ENCODE measurements at places on chromosomes 5 and 9. TPM values are rescaled to one million over a fixed set of nuclear protein-coding genes. Genes with fewer than 3 reads are reported as not detected.

DNA sequence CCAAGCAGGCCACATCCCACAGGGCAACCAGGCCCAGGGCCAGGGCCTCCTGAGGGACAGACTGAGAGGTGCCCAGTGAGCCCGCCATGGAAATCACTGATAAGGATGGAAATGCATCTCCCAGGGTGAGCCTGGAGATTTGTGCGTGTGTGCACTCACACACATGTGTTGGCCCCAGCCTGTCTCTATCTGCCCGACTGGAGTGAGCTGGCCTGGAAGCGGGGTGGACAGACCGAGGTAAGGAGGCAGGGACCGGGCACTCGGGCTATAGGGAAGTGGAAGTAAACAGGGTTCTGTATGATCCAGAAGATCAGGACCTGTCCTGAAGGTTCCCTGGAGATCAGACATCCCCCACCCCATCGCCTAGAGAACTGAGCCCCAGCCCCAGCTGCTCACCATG is 17.4 kb downstream of the GFI1B start:
- DNase-seq = no peak

DNA sequence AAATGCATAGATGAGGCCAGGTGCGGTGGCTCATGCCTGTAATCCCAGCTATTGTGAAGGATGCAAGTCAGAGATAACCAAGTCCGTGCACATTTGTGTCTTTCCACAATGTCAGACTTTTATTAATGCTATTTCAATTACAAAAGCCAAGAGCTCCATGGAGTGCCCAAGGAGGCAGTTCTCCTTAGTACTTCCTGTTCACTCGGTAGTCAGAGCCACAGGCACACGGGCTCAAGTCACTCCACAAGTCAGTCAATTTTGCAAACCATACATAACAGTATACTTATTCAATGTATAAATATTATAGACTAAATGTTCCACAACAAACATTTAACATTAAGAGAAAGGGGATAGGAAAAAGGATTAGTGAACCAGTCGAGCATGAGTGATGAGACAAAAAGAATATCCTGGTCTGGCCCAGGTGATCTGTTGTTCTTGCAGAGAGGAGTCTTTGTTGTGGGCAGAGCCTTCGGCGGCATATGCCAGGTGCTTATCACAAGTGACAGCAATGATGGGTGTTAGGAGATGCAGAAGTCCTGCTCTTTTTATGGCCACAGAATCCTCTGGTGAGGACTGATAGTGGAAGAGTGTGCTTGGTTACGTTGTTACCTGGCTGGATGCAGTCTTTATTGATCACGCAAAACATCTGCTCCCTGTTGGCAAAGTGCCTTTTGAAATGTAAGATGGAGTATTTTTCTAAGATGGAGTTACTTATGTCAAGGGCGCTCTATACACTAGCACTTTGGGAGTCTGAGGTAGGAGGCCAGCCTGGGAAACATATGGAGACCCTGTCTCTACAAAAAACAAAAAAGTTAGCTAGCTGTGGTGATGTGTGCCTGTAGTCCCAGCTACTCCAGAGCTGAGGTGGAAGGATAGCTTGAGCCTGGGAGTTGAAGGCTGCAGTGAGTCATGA is 167.0 kb upstream of the FBXL17 start:
- DNase-seq = no peak

DNA sequence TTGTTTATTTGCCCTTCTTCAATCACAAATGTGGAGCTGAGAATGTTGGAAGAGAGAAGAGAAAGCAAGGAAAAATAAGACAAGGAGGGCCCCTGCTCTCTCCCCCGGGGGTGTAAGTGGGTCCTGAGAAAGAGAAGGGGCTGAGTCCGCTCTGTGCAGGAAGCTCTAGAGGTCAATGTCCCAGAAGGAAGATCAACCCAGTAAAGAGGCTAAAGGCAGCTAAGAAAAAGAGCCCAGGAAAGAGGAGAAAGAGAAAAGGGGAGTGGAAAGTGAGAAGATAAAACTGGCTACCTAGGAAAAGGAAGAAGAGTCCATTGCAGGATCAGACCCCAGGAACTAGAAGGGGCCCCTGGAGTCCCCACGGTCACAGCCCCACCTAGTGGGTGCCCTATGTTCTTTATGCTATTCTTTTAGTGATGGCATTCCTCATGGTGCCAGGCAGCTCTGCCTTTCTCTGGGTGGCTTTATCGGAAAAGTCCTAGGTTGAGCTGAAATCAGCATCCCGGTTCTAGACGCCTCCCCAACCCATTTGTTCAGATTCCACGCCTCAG is 583.4 kb downstream of the ACTL7B start:
- DNase-seq = peak; percentile 72

GRCh38 chr5:23466401-23466912 is 41.0 kb upstream of the PRDM9 start:
- DNase-seq = no peak

GRCh38 chr9:95080961-95081647 is 236.4 kb downstream of the FANCC start:
- peak; percentile 13 for DNase-seq

DNA sequence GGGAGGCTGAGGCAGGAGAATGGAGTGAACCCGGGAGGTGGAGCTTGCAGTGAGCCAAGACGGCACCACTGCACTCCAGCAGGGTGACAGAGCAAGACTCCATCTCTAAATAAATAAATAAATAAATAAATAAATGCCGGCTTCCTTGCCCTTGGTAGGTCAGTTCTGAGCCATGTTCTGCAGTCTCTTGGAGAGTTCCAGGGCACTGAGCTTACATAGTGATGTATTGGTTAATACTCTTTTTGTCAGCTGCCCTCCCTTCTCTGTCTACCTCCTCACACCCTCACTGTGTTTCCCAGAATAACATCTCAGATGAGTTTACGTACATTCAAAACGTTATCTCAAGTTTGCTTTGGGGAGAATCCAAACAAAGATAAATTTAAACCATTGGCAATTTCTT is 45.2 kb upstream of the FER start:
- no peak for DNase-seq

- no peak for DNase-seq
These were observed 1231.1 kb upstream of the NUDT12 start for GRCh38 chr5:104793755-104794080.

DNA sequence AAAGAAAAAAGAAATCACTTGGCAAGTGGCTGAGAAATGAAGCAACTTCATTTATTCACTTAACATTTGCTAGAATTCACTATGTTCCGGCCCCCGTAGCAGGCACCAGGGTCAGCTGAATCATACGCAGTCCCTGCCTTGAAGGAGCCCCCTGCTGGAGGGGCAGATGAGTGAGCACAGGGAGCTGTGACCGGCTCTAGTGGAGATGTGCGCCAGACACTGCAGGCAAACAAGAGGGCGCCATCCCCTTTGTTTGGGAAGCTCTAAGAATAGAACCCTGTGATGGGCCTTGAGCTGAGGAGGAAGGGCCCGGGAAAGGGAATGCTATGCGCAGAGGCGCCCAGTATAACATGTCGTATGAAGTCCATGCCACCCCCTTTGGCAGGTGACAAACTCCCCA is 20.2 kb upstream of the RPL26L1 start:
- peak; percentile 30 for DNase-seq

DNA sequence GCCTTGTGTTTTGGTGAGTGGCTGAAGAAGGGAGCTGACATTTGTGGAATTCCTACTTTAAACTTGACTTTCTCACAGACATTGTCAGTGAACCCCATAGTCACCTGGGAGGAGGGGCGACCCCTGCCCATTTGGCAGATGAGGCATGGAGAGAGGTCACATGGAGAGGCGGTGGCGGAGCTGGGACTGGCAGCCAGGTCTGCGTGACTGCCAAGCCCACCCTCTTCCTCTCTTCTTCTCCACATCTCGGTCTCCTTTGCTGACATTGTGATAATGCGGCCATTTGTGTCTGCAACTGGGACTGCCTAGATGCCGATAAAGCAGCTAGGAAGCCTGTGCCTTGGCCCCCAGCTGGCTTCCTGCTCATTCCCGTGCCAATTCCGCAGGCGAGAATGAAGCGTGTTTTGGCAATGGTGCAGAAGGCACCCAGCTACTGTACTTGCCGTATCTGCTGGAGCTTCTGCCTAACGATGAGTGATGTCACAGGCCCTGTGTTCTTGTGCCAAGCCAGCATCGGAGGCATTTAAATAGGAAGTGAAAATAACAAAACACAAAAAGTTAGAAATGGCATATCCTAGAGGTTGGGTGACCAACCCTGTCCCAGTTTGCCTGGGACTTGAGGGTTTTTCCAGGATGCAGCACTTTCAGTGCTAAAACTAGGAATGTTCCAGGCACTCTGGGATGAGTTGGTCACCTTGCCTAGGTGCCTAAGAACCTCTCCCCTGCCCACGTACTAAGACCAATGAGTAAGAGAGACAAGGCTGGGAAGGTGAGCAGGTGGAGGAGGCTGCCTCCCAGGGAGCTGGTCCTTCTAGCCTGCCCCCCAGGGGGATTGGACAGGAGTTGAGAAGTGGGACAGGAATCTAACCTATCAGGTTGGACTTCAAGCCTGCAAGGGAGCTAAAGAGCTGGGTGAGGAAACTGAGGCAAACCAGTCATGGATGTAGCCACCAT is 23.6 kb downstream of the OLFML2A start:
- peak; percentile 52 for DNase-seq

DNA sequence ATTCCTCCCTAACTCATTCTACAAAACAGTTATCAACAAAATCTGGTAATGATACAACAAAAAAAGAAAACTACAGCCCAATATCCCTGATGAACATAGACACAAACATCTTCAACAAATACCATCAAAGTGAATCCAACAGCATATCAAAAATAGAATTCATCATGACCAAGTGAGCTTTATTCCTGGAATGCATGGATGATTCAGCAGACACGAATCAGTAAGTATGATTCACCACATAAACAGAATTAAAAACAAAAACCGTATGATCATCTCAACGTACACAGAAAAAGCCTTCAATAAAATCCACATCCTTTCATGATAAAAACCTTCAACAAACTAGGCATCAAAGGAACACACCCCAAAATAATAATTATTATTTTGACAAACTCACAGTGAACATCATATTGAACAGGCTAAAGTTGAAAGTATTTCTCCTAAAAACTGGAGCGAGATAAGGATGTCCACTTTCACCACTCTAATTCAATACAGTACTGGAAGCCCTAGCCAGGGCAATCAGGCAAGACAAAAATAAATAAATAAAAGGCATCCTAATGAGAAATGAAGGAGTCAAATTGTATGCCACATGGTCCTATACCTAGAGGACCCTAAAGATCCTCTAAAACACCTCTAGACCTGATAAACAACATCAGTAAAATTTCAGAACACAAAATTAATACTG is 305.1 kb upstream of the RGMB start:
- DNase-seq = no peak

DNA sequence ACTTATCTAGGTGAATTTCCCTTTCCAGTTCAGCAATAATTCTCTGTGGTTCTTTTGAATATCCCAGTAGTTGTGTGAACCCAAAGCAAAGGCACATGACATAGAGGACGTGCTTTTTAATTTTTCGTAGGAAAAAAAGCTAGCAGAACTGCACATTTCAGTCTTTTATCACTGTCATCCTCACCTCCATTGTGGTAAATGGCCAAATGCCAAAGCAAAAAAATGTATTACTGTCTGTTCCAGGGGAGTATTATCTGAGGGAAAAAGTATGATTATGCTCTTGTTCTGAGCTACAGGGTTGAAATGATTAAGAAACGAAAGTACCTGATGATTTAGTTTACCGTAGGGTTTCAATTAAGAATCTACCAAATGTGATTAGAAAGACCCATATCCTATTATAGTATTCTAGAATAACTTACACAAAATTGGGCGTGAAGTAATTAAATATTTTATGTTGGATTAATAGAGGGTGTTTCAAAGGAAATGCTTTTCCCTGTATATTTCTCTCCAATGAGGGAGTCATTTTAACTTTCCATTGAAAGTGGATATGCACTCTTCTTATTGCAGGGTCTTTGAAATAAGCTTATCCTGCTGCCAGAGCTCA is 62.7 kb downstream of the CAVIN4 start:
- no peak for DNase-seq

- DNase-seq = no peak
These were observed 132.7 kb downstream of the GLIS3 start for GRCh38 chr9:4167079-4167671.

DNA sequence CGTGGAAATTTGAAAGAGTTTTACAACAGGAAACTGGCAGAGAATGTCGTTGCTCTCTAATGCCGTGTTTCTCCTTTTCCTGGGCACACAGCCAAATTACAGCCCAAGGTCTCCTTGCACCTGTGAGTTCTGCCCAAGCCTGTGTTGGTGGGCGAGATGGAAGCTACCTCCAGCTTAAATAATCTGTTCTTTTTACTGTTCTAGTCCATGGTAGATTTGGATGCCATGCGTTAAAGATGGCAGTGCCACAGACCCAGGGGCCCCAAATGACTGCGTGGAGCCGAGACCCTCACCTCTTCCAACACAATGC is 92.6 kb upstream of the IRX4 start:
- peak; percentile 76 for DNase-seq

- DNase-seq = no peak
These were observed 120.2 kb downstream of the SUSD1 start for GRCh38 chr9:112054916-112055315.

DNA sequence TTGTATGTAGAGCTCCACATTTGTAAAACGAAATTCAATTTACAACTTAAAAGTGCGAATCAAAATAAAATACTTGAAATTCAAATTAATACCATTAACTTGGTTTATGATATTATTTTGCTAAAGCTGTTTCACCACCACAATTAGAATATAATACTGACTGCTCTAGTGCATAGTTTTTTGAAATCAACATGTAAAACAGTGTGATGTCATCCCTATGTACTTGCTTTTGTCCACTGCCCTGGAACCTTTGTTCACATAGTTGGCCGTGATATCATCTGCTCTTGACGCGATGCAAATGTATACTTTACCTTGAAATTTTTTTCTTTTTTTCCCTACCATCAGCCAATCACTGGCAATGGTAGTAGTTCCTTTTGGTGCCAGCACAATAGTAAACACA is 125.4 kb downstream of the PARP8 start:
- no peak for DNase-seq

DNA sequence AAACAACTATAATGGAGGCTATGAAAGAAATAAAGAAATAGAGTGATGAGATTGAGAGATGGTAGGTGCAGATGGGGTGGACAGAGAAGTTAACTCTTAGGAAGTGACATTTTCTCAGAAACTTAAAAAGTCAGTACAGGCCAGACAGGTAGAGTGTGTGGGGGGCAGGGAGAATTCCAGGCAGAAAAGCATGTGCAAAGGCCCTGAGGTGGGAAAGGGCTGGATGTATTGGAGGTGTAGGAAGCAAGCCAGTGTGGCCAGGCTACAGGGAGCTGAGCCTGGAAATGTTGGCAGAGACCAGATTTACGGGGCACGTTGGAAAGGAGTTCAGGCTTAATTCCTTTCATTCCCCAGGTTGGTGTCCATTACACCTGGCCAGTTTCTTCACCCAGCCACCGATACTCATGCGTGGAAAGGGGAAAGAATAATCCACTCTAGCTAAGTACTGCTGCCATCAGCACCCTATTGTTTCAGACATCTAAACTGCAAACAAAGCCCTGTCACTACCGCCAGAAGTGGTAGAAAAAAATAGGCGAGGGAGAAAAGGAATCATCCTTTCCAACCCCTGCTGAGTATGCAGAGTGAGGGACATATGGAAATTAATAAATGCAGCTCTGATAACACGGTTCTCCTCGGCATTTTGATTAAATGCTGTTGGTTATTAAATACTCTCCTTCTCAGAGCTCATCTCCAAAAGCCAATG is 116.8 kb upstream of the GPR151 start:
- DNase-seq = no peak

The TTC33 gene
- total RNA-seq = 9.3 TPM

The CDH18 gene
- 2.0 TPM for total RNA-seq

The TAF11L3 gene
- total RNA-seq = not detected

The PNPLA7 gene
- 16.1 TPM for total RNA-seq

The CRHBP gene
- 0.66 TPM for total RNA-seq

Measured in body of pancreas (tissue), 4 donors.